Activated T-cell treated with anti-CD3 and anti-CD28 coated beads, Interleukin-2, amount 50 U/mL, for 24 hours (primary cell): ENCODE measurements at places on chromosomes 6 and 20.

DNA sequence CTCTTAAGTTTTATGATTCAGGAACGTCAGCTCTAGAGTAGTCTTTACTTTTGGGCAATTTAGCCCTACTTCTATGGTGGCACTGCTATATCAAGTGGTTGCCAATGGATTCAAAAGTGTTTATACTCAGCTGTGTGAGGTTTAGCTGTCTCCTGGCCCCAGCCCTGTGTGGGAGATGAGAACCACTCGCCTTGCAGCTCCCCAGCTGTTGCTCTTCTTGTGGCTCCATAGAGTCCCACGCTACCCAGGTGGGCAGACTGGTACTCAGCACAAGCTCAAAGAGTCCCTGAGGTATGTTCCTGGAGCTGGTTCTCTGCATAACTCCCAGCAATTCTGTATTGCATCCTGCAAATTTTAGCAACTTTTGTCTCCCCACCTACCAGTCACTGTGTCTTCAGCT is 59.6 kb downstream of the C6orf118 start:
- no peak for DNase-seq

GRCh38 chr6:43231053-43231452 is 1.8 kb upstream of the DNPH1 start:
- DNase-seq = no peak

GRCh38 chr6:63683071-63683603 is 47.5 kb downstream of the PHF3 start:
- DNase-seq = no peak

- DNase-seq = no peak
Observed at GRCh38 chr6:19892260-19892659, 55.1 kb downstream of the ID4 start.

DNA sequence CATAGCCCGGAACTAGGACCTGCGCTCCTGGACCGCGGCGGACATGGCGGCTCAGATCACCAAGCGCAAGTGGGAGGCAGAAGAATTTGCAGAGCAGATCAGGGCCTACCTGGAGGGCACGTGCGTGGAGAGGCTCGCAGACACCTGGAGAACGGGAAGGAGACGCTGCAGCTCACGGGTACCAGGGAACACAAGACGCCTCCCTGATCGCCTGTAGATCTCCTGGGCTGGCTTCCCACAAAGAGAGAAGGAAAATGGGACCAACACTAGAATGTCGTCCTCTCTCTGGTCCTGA is 15.1 kb upstream of the HLA-A start:
- DNase-seq = no peak

GRCh38 chr6:89580997-89581666 is 57.4 kb downstream of the LYRM2 start:
- DNase-seq = no peak

DNA sequence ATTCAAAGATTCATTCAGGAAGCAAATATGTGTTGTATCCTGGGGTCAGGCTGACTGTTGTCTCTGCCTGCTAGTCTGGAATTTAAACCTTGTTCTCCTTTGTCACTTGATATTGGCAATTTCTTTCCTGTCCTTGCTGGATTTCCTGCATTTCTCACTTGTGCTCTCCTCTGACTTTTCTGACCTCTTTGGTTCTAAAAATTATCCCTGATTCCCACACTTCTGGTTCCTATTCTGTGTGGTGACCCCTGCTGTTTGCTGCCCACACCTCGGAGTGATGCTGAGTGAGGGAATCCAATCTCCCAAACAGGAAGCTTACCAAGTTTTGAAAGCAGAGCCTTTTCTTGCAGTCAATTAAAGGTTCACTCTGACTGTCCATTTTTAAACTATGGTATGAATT is 345.3 kb downstream of the CDKAL1 start:
- DNase-seq = no peak

DNA sequence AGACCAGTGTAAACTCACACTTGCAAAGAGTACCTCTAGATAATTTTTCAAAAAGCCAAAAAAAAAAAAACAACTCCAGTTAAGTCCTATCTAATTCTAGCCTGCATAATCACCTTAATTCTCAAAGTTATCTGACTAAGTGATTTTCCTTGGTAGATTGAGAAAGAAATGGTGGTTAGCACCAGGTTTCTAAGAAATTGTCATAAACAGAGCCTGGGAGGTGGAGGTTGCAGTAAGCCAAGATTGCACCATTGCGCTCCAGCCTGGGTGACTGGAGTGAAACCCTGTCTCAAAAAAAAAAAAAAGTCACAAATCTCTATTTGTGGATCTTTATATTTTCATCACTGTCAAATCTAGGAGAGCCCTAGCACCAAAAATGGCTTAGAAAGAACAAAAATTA is 8.9 kb downstream of the FBXO5 start:
- no peak for DNase-seq

- no peak for DNase-seq
Observed at GRCh38 chr20:63454731-63455567, 17.5 kb downstream of the KCNQ2 start.

DNA sequence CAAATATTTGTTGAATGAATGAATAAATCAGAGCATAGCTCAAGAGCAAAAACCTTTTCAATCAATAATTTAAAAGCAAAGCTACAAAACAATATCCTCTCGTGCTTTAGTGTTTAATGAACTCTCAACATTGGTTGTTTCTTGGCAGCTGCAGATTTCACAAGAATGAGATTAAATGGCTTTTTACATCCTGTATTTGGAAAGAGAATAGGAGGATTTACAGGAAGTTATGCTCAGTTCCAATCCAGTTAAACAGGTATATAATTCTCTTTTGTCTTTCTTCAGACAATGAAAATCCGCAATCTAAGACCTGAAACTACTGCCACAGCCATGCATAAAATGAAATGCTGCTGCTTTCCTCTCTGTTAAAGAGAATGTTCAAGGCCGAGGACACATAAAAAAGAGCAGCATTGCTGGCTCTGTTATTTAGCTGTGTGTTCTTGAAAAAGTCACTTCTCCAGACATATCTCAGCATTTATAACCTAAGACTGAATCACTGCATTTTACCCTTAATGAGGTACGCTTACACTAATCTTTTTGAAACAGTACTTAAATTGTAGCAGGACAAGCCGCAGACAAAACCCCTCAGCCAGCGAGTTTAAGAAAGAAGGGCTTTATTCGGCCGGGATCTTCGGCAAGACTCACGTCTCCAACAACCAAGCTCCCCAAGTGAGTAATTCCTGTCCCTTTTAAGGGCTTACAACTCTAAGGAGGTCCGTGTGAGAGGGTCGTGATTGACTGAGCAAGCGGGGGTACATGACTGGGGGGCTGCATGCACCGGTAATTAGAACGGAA is 3.6 kb downstream of the C6orf52 start:
- DNase-seq = no peak

DNA sequence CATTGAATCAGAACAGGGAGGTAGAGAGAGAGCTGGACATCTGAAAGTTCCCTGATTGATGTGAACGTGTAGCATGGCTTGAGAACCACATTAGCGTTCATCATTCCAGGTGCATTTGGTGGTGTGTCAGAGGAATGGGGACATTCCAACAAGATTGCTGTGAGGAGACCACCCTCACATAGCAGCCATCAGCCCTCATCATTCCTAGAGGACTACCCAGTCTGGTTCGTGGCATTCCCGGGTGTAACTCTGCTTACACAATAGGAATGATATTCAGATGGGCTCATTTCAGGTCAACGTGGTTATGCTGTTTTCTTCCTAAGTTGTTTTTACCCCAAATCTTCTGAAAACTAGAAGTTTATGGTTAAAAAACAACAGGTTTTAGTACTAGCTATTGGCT is 62.2 kb upstream of the KLHL31 start:
- DNase-seq = no peak

GRCh38 chr6:93329301-93330000 is 89.9 kb downstream of the EPHA7 start:
- DNase-seq = no peak

GRCh38 chr20:35845561-35845960 is 73.7 kb downstream of the PHF20 start:
- no peak for DNase-seq

DNA sequence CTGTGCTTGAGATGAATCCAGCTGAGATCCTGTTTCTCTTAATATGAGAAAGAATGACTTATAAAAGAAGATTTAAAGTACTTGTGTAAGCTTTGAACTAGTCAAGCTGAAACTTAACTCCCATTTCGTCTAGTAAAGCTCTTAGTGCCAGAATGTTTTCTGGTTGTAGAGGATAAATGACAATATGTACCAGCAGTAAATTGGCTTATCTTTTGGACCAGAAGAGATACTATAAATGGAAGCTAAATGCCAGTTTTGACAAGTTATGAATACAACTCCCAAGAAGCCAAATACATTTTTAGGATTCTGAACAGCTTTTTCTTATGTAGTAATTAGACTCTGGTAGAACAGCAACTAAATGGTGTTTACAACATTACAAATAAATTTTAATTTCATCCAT is 608.7 kb downstream of the EYS start:
- no peak for DNase-seq

DNA sequence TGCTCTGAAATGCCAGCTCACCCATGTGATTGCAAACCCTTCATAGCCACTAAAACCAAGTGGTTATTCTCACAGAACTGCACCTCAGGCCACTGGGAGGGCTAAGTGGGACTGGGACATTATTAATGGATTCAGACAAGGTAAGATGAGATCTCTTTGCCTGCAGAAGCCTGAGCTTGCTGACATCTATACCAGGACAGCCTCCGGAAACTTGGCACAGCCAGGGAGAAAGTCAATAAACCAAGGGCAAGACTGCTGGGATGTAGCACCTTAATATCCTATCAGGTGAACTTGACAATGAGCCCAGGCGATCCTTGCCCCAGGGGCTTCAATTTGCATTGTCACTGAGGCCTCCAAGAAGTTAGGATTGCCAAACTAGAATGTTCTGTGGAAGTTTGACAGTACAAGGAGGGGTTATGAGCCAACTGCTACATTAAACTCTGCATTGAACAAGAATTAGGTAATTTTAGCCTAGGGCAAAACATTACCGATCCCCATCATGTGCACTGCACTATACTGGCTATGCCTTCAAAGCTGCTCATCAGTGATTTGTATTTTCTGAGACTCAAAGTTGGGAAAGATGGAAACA is 60.1 kb upstream of the RALGAPA2 start:
- DNase-seq = no peak
